ENCODE measurements at places on chromosomes 6 and 20.

DNA sequence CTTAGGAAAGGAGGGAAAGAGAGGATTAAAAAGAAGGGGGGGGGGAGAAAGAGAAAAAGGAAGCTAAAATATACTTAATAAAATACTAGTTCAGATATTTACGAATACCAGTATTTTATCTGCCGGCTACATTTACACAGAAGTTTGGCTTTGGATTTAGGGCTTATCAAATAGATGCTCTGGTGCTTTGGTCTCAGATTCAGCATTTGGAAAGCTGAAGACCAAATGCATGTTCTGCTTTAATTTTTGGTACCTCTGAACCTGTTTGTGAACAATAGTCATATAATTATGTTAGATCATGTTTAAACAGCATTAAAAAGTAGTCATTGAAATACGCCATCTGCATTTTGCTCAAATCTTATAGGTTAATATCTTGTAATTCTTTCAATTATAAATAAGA is 786.0 kb upstream of the CITED2 start:
- no peak for DNase-seq

DNA sequence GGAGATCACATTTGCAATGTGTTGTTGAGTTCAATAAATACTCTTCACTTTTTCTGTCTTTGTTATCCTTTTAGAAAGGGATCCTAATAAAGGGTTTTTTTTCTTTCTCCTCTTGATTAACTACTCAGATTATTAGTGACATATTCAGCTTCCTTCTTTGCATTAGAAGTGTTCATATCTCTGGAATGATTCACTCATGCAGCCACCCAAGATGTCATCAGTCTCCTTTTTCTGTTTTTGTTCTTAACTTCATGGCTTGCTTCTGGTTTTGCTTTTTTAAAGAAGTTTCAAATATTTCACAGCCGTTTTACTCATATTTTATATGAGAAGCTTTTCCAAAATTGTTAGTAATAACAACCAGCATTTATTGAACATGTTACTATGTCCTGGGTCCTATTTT is 187.6 kb downstream of the TMEM242 start:
- no peak for DNase-seq

DNA sequence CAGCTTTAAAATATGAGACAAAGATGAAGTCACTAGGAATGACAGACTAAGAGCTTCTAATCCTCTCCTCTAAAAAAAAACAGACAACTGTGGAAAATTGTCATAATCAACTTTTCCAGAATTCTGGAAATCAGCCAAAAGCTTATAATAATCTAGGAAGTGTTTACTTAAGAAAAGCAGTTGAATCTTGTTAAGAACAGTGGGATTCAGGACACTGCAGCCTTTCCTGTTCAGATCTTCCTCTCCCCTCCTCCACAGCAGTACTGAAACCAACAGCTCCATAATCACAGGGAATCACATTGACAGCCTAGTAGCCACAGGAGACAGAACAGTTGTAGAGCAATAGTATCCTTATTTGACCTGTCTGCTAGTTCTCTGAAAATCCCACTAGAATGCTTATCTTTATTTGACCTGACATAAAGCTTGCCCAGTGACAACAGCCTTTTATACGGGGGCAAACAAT is 41.6 kb downstream of the IBTK start:
- no peak for DNase-seq

DNA sequence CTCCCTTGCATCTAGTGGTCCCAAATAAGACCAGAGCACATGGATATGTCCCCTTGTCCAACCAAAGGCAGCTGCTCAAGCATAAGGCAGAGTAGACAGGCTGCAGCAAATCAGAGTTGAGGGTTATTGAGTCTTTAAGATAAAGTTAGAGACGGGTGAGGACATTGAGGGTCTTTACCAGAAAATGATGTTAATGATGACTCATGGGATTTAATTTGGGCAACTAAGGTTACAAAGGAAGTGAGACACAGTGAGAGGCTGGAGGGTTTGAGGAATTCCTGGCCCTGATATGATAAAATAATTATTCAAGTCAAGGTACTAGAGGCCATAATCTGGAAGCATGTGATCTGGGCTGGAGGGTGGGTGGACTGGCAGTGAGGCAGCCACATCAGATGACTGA is 133.6 kb downstream of the ALDH8A1 start:
- DNase-seq = no peak

- DNase-seq = no peak
Observed at GRCh38 chr6:90460051-90460450, 126.8 kb downstream of the MAP3K7 start.

- no peak for DNase-seq
Observed at GRCh38 chr6:1613688-1614447, 4.2 kb downstream of the FOXC1 start.

DNA sequence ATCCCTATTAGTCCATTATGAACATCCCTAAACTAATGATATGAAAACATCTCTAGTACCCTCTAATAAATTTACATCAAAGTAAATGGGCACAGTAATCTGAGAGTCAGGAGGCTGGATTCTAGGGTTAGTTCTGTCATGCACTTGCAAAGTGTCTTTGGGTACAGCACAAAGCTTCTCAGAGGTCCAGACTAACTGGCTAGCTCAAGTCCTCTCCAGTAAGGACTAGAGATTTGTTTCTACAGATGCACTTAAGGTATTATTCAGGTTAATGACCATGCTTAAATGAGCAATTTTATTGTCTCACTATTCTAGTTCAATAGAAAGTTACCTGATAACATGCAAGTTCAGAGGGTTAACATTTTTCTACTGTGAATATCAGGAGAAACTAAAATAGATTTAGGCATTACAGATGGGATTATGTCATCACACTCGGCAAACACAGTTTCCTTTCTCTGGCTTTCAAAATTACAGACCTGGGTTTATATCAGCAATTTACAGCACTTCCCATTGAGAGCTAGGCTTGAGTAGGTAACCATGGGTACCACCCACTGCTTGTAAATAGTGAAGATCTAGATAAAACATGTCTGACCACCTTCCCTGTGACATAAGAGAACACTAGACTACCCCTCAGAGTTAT is 402.9 kb upstream of the RUNX2 start:
- DNase-seq = no peak

DNA sequence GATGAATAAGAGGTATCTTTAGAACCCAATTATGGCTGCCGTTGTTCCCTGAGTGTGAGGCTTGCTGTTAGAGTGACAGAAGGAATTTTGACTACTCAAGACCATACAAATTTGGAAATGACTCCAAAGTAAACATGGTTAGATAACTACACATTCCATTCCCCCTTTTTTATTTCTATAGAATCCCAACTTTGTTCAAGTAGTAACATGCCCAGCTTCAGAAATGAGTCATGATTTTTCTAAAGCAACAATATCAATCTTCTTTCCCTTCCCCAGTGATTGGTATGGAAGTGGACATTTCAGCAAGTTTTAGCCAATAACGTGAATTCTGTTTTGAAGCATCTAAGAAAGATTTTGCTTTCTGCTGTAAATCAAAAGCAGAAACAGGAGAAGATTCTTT is 37.8 kb downstream of the HCRTR2 start:
- DNase-seq = no peak

- no peak for DNase-seq
Observed at GRCh38 chr20:11721411-11721810, 196.3 kb upstream of the BTBD3 start.

- DNase-seq = no peak
Observed at GRCh38 chr6:3789018-3789895, 37.7 kb upstream of the PXDC1 start.
